ENCODE measurements at places on chromosomes 12 and 14. TPM values are rescaled to one million over a fixed set of nuclear protein-coding genes. Genes with fewer than 3 reads are reported as not detected.

DNA sequence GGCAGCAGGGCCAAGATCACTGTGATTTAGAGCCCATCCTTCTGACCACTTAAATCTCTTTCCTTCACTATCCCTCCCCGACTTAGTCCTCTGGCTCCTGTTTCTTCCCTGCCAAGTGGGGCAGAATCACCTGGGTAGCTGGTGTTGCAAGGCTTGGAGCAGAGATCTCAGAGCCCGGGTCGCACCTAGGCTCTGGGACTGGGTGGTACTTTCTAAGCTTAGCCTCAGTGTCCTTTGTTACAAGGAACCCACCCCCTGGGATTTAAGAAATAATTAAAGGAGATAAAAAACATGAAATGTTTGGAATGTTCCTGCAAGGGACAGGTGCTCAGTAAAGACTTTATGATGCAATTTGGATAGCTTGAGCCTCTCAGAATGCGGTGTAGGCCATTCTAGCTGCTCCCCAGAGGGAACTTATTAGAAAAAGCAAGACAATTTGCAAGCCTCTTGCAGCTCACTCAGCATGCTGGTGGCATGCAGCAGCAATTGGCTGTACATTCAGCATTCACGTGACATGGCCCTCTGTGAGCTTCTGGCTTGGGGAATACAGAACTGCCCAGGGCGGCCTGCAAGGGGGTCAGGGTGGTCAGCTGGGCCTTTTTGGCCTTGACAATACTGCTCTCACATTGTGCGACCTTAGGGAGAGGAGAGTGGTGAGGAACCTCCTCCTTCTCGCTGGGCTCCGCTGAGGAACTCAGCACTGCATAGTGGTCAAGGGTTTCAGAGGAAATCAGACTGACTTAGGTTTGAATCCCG, 16.8 kb downstream of the C14orf132 start:
- no peaks in the 10 kb centered on the region for H3K4me1 ChIP-seq
- no peak overlapping the region for H3K27ac ChIP-seq
- no peak overlapping the region for H3K4me3 ChIP-seq
- no peak for DNase-seq
- H3K36me3 ChIP-seq, result no peaks in the 10 kb centered on the region
- peaks cover 5% of the 10 kb centered on the region for H3K27me3 ChIP-seq

- no peaks in the 10 kb centered on the region for H3K36me3 ChIP-seq
- no peaks in the 10 kb centered on the region for H3K4me1 ChIP-seq
- no peak for DNase-seq
Observed at GRCh38 chr14:40074169-40074568, 641.9 kb upstream of the FBXO33 start.

GRCh38 chr14:30520536-30520935, 38.4 kb upstream of the G2E3 start:
- no peaks in the 10 kb centered on the region for H3K27me3 ChIP-seq
- no peak overlapping the region for H3K4me3 ChIP-seq
- H3K4me1 ChIP-seq, result peaks cover 8% of the 10 kb centered on the region
- H3K27ac ChIP-seq, result no peak overlapping the region
- no peaks in the 10 kb centered on the region for H3K36me3 ChIP-seq
- DNase-seq, result no peak

DNA sequence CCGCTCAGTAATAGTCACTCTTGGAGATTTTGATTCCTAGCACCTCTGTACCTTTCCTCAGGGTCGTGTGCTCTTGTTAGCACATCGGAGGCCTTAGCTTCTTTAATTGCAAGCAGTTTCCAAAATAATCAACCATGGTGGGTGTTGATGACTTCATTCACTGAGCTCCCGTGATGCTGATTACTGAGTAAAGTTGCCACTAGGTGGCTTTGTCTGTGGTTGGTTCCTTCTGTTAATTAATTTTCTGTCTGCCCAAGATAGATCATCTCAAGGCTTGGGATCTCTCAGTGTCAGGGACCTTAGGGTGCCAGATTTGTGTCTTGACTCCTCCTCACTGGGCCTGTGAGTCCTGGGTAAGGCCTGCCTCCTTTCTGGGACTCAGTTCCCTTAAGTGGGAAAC, 54.3 kb downstream of the PTPN11 start:
- H3K36me3 ChIP-seq, result peaks cover 8% of the 10 kb centered on the region
- H3K27ac ChIP-seq, result no peak overlapping the region
- no peak overlapping the region for H3K4me3 ChIP-seq
- no peaks in the 10 kb centered on the region for H3K27me3 ChIP-seq
- DNase-seq, result no peak
- H3K4me1 ChIP-seq, result peaks cover 6% of the 10 kb centered on the region

- no peaks in the 10 kb centered on the region for H3K4me1 ChIP-seq
- DNase-seq, result no peak
- no peak overlapping the region for H3K27ac ChIP-seq
- no peaks in the 10 kb centered on the region for H3K36me3 ChIP-seq
Observed at GRCh38 chr12:7327918-7328317, 24.0 kb downstream of the ACSM4 start.

GRCh38 chr14:72418806-72419205, 475.1 kb downstream of the DPF3 start:
- H3K4me1 ChIP-seq, result no peaks in the 10 kb centered on the region
- no peak overlapping the region for H3K27ac ChIP-seq
- no peaks in the 10 kb centered on the region for H3K27me3 ChIP-seq
- no peak overlapping the region for H3K4me3 ChIP-seq
- H3K36me3 ChIP-seq, result no peaks in the 10 kb centered on the region

DNA sequence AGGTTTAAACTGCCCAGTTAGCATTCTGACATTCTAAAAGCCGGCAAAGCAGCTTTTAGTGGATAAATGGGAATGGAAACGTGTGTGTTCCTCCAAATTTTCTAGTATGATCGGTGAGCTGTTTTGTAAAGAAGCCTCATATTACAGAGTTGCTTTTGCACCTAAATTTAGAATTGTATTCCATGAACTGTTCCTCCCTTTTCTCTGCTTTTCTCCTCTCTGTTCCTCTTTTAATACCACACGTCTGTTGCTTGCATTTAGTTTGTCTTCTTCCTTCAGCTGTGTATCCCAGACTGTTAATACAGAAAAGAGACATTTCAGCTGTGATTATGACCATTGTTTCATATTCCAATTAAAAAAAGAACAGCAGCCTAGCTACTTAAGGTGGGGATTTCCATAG, 10.7 kb downstream of the DYRK2 start:
- no peak for DNase-seq
- peaks cover 88% of the 10 kb centered on the region for H3K4me1 ChIP-seq
- peak overlapping the region; percentile 47 for H3K4me3 ChIP-seq
- no peaks in the 10 kb centered on the region for H3K36me3 ChIP-seq
- H3K27ac ChIP-seq, result peak overlapping the region; percentile 74

- peaks cover 32% of the 10 kb centered on the region for H3K36me3 ChIP-seq
- H3K27ac ChIP-seq, result no peak overlapping the region
- H3K4me1 ChIP-seq, result peaks cover 2% of the 10 kb centered on the region
- H3K4me3 ChIP-seq, result no peak overlapping the region
Observed at GRCh38 chr14:75667099-75667765, 6.2 kb downstream of the TTLL5 start.

GRCh38 chr14:99936738-99937474, 128.3 kb upstream of the EVL start:
- no peaks in the 10 kb centered on the region for H3K4me1 ChIP-seq
- H3K27me3 ChIP-seq, result no peaks in the 10 kb centered on the region
- H3K4me3 ChIP-seq, result no peak overlapping the region
- no peak overlapping the region for H3K27ac ChIP-seq
- peaks cover 57% of the 10 kb centered on the region for H3K36me3 ChIP-seq
- no peak for DNase-seq

- no peaks in the 10 kb centered on the region for H3K4me1 ChIP-seq
- no peaks in the 10 kb centered on the region for H3K36me3 ChIP-seq
- no peaks in the 10 kb centered on the region for H3K27me3 ChIP-seq
- H3K27ac ChIP-seq, result no peak overlapping the region
- DNase-seq, result no peak
- no peak overlapping the region for H3K4me3 ChIP-seq
Observed at GRCh38 chr12:79451365-79451764, 239.4 kb downstream of the PAWR start.

DNA sequence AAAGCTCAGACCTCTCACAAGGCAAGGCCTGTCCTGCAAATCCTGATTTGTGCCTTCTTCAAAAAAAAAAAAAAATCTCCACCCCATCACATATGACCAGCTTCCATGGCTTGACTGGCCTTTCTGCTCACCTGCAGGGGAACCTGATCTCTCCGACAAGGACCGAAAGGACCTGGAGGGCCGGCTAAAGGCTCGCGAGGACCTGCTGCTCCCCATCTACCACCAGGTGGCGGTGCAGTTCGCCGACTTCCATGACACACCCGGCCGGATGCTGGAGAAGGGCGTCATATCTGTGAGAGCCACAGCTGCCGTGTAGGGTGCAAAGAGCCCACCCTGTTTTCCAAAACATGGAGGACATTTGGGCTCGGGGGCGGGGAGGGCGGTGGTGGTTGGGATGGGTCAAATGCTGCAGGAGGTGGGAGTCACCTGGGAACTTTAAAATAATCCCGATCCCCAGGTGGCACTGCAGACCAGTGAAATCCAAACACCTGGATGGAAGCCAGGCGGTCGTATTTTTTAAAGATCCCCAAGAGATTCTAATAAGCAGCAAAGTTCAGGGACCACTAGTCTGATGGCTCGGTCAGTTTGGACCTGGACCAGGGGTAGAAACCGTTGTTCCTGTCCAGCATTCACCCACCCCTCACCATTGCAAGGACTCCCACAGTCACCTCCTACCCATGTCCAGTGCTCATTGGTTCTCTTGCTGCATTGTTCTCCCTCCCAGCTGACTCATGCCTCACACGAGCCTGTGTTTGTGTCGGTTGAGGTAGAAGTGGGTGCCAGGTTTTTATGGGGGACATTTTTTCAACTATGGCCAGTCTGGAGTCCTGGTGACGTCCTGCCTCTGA, 44.8 kb downstream of the FOXN4 start:
- no peaks in the 10 kb centered on the region for H3K4me1 ChIP-seq
- peaks cover 99% of the 10 kb centered on the region for H3K36me3 ChIP-seq
- H3K27me3 ChIP-seq, result no peaks in the 10 kb centered on the region
- DNase-seq, result peak; percentile 87
- peak overlapping the region; percentile 55 for H3K27ac ChIP-seq
- no peak overlapping the region for H3K4me3 ChIP-seq

GRCh38 chr14:67919259-67920032, 99.9 kb downstream of the RAD51B start:
- no peaks in the 10 kb centered on the region for H3K36me3 ChIP-seq
- no peaks in the 10 kb centered on the region for H3K27me3 ChIP-seq
- no peak overlapping the region for H3K27ac ChIP-seq
- DNase-seq, result no peak
- H3K4me3 ChIP-seq, result no peak overlapping the region
- no peaks in the 10 kb centered on the region for H3K4me1 ChIP-seq

Gene OAS1
- total RNA-seq, result 3.1 TPM

Gene HOXC6
- 17.3 TPM for total RNA-seq

Gene FAM186B
- 0.47 TPM for total RNA-seq

Gene FOXA1
- total RNA-seq, result not detected

Gene OR4L1
- not detected for total RNA-seq

All from psoas muscle (tissue), 8 donors.